ENCODE measurements at places on chromosomes 3 and 15.

- no peak for DNase-seq
These were observed 463.5 kb downstream of the FOXP1 start for GRCh38 chr3:71120012-71120411.

- no peak for DNase-seq
These were observed 81.6 kb downstream of the LRRC49 start for GRCh38 chr15:70974004-70974832.

GRCh38 chr3:16374047-16374934, 109.3 kb downstream of the OXNAD1 start:
- DNase-seq, result no peak

- no peak for DNase-seq
These were observed 154.3 kb upstream of the RORA start for GRCh38 chr15:61383421-61383820.

DNA sequence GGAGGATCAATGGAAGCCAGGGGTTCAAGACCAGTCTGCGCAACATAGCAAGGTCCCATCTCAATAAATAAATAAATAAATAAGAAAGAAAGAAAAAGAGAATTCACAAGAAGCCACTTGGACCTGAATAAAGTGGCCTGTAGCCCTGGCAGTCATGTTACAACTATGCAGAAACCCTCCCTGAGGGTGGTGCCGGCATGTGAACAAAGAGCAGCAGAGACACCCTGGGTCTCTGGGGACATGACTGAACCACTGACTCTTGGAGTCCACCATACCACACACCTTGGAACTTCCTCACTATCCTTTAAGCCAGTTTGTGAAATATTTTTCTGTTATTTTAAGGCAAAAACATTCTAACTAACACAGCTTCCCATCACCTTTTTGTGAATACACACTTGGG, 93.0 kb downstream of the MEIS2 start:
- DNase-seq, result no peak

GRCh38 chr15:31391687-31392671, 65.3 kb downstream of the KLF13 start:
- DNase-seq, result peak; percentile 44

DNA sequence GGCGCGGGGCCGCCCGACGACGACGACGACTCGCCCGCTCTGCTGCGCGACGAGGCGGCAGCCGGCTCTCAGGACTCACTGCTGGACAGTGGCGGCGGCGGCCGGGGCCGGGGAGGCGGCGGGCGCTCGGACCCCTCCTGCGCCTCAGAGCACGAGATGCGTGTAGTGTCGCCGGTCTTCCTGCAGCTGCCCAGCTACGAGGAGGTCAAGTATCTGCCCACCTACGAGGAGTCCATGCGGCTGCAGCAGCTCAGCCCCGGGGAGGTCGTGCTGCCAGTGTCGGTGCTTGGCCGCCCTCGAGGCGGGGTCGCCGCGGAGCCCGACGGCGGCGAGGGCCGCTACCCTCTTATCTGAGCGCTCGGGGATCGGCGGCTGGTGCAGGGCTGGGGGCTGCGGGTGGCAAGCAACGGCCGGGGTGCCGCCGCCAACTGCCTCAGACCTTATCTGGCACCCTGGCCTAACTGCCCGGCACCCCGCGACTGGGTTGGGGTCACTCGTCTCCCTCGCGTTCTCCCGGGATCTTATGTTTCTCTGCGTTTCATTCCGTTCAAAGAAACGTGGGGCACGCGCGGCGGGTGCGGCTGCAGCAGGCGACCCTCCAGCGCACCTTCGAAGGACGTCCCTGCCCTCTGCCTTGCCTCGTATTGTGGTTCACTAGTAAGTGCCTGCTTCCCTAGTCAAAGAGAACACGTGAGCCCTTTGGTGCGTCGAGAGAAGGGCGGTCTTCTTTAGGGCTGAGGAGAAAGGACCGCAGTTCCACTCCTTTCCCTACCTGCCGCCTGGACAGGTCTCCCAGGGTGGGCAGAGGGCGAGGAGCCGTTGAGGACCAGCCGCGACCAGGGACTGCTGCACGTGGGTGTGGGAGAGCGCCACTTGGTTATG, 1.0 kb downstream of the C3orf80 start:
- peak; percentile 33 for DNase-seq

DNA sequence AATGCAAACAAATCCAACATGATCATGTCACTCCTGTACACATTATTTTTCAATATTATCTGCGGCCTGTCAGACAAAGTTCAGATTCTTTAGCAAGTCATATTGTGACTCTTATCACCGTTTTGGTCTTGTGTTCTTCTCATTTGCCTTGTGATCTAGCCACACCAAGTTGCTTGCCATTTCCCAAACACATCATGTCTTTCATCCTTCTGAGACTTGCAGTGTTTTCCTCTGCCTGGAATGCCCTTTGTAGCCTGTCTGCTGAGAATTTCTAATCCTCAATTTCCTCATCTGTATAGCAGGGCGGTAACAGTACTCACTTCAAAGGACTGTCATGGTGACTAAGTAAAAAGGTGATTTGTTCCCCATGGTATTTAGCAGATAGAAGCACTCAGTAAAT, 135.0 kb downstream of the GREM1 start:
- no peak for DNase-seq

DNA sequence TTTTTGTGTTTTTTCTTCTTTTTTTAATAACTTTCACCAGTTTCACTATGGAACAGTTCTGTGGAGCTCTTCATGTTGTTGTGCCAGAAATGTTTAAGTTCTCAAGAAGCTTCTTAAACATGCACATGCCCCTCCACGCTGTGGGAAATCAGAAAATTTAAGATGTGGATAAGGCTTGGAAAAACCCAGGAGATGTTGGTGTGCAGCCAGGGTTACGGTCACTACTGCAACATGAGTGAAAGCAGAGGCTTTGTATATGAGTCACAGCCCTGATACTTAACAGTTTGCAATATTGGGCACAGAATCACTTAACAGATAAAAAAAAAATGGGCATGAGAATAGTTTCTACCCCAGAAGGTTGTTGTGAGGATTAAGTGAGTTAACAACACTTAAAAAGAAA, 399.9 kb downstream of the LRTM1 start:
- DNase-seq, result no peak

GRCh38 chr15:61880084-61880483, 180.2 kb downstream of the VPS13C start:
- no peak for DNase-seq

- peak; percentile 28 for DNase-seq
These were observed 101.3 kb downstream of the DGKG start for GRCh38 chr3:186260726-186261125.

- DNase-seq, result no peak
These were observed 45.8 kb downstream of the CHP1 start for GRCh38 chr15:41276831-41277230.

Data from WERI-Rb-1 (cell line).